ENCODE measurements at places on chromosomes 3 and 15.

DNA sequence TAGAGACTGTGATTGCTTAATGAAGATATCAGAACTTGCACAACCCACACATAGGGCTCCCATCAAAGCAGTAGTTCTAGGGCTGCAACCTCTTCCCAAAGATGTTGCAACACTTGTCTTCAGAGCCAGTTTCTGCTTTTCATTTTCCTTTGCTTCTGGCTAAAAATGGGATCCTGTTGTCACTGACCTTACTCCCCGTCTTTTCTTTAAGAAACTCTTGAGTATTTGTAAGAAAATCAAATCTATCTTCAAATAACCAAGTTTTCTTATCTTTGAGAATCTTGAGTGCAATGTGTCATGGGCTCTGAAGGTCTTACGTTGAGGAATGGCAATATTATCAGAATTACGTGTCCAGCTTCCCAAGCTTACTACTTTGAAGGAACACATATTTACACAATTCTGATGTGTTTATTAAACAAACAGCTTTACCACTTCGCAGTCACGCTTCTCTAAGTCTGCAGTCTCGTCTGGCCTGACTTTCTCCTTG is 24.1 kb downstream of the CACNA1D start:
- DNase-seq, result no peak

GRCh38 chr3:2525968-2526367 is 427.3 kb downstream of the CNTN4 start:
- no peak for DNase-seq

DNA sequence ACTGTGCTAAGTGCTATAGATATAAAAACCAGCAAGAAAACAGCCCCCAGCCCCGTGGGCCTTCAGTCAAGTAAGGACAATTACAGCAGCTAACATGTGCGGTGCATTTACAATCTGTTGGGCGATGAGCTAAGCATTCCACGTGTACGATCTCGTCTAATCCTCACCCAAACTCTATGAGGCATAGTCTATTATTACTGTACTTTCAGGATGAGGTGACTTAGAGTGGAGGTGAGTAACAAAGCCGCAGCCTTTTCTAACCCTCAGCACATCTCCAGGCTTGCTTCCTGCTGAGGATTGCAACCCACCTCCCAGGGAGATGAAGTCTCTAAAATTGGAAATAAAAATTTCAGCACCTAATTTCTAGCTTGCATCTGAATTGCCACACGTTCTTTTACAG is 53.2 kb upstream of the MCF2L2 start:
- no peak for DNase-seq

DNA sequence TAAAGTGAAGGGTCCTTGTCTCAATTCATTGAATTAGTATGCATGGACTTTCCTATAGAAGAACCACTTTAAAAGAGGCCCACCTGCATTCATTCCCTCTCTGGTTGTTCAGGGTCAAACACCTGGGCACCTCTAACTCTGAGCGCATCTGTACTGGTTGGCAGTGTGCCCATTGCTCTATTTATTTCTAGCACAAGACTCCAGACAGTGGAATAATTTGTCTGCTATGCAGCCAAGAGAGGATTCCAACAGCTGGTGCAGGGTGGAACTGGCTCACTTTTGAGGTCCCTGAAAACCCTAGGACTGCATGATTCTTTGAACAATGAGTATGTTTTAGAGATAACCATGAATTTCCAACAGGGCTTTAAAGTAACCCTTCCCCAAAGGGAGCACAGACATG is 57.9 kb downstream of the CCDC33 start:
- no peak for DNase-seq

DNA sequence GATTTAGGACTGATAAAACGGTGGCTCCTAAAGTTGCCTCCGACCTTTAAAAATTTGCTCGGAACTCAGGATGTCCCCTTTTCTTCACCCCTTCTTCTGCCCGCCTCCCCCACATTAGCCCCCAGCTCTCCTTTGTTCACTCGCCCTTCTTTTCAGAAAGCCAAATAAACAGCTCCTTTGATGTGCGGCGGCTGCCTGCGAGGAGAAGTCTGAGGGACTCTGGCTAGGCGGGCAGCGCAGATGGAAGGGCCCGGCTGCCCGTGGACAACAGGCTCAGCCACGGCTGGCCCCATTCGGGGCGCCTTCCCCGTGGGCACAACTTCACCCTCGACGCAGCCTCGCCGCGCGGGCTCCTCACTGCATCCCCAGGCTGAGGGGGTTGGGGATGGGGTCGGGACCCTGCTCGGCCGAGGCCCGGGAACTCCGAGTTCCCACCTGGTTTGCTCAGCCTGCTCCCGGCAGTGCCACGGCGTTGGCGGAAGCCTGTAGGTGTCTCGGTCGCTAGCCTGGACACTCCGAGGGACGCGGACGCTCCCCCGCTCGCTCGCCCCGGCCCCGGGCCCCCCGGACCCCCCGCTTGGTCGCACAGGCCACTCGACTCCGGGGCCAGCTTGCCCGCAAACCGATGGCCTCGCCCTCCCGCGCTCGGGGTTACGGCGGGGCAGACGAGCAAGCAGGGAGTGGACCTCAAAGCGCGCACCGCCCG is 897 bp upstream of the TLE3 start:
- no peak for DNase-seq

DNA sequence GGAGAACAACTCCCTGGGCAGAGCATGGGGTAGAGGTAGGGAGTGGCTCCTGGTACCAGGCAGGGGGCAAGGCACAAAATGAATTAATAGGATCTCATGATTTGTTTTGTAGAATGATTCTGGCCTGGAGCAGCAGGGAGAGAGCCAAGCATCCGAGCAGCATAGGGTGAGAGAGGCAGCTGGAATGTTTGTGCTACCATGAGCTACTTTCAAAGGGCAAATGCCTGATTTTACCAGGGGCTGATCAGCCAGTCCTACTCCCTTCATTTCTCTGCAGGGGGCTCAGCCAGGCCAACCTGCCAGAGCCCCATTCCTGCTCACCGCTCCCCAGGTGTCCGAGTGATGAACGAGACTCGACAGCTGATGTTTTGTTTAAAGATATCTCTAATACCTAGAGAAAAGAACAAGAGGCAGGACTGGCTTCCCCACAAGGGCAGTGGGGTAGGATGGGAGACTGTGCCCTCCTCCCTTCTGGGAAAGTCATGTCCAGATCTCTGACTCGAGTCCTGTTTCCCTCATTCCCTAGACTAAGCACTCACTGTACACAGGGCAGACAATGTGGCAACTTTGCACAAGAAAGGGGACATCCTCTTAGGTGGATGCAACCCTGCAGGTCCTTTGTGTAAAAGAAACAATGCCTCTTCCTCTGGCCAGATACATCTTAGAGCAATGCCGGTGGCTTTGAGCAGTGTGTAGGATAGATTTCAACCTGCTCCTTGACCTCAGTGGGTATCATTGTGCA is 12.9 kb downstream of the DUOX2 start:
- DNase-seq, result no peak

All from stimulated activated CD8-positive, alpha-beta memory T cell treated with anti-CD3 and anti-CD28 coated beads, Interleukin-2, amount 100 ng/mL, for 48 hours (primary cell).